Upper lobe of left lung (tissue), 6 donors: ENCODE measurements at places on chromosomes 6 and 20.
A peak's percentile ranks its signal among the peaks of the same experiment; 100 is the strongest.

GRCh38 chr20:45091366-45091765, 9.6 kb downstream of the KCNS1 start:
- H3K27ac ChIP-seq = no peak overlapping the region
- peaks cover 7% of the 10 kb centered on the region for H3K4me1 ChIP-seq
- no peaks in the 10 kb centered on the region for H3K27me3 ChIP-seq

DNA sequence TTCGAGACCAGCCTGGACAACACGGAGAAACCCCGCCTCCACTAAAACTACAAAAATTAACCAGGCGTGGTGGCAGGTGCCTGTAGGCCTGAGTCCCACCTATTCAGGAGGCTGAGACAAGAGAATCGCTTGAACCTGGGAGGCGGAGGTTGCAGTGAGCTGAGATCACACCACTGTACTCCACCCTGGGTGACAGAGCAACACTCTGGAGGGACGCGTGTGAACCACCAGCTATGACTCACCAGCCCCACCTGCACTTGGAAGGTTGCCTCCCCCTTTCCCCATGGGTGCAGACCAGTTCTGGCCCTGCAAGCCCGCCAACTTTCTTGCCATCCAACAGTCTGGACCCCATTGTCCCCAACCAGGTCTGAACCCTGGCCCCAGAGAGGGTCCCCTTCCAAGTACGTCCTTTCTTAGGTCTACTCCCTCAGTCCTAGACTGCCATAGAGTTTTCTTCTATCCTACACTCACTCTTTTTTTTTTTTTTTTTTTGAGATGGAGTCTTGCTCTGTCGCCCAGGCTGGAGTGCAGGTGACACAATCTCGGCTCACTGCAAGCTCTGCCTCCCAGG, 29.2 kb downstream of the ATP9A start:
- H3K4me1 ChIP-seq = peaks cover 19% of the 10 kb centered on the region
- H3K4me3 ChIP-seq = no peak overlapping the region
- DNase-seq = no peak

GRCh38 chr6:98581705-98582104, 252.7 kb upstream of the POU3F2 start:
- H3K4me1 ChIP-seq = no peaks in the 10 kb centered on the region
- H3K27ac ChIP-seq = no peak overlapping the region
- no peak overlapping the region for H3K4me3 ChIP-seq
- no peak for DNase-seq

DNA sequence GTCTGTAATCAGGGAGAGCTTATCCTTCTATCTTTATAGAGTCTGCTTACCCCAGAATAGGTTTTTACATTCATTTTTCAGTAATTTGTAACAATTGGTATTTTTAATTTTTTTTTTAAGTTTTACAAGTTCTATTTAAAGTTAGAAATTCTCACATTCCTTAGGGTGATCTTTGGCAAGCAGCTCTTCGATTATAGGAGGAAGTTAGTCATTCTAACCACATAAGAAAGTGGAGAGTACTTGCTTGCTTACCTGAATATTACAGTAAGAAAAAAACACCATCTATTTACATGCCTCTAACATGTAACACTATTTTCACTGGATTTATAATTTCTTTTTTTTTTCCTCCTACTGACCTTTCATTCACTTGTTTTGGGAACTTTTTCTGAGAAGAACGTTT, 6.7 kb downstream of the TSHZ2 start:
- H3K4me1 ChIP-seq = no peaks in the 10 kb centered on the region
- no peak for DNase-seq
- no peak overlapping the region for H3K27ac ChIP-seq
- no peak overlapping the region for H3K4me3 ChIP-seq
- H3K36me3 ChIP-seq = no peaks in the 10 kb centered on the region

GRCh38 chr6:41492261-41492891, 53.8 kb upstream of the FOXP4 start:
- no peak overlapping the region for H3K4me3 ChIP-seq
- H3K4me1 ChIP-seq = no peaks in the 10 kb centered on the region
- no peak overlapping the region for H3K27ac ChIP-seq
- no peaks in the 10 kb centered on the region for H3K27me3 ChIP-seq
- no peak for DNase-seq

GRCh38 chr6:126266664-126267063, 73.3 kb upstream of the CENPW start:
- no peaks in the 10 kb centered on the region for H3K4me1 ChIP-seq
- no peaks in the 10 kb centered on the region for H3K36me3 ChIP-seq
- no peaks in the 10 kb centered on the region for H3K27me3 ChIP-seq
- H3K27ac ChIP-seq = no peak overlapping the region

DNA sequence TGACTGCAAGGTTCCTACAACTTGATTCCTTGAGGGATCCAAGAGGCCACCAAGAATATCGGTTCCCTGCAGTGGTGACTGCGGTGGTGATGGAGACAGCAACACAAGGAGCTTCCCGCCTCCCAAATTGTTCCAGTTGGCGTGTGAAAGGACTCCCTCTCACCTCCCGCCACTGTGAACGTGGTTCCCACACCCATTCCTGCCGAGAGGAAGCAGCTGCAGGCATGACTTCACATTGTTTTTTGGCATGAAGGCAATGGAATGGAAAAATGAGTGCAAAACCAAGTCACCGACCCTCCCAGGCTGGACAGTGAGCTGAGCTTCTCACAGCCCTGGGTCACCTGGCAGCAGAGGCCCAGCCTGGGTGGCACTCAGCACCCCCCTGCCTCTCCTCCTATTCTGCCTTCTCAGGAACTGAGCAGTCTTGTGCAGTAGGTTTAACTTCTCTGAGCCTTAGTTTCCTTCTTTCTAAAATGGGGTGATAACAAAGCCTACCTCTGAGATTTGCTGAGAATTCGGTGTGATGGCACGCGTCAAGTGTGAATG, 75.0 kb downstream of the CNKSR3 start:
- no peak for DNase-seq
- H3K36me3 ChIP-seq = no peaks in the 10 kb centered on the region
- no peak overlapping the region for H3K4me3 ChIP-seq
- H3K27ac ChIP-seq = no peak overlapping the region
- no peaks in the 10 kb centered on the region for H3K27me3 ChIP-seq
- H3K4me1 ChIP-seq = no peaks in the 10 kb centered on the region

- H3K36me3 ChIP-seq = no peaks in the 10 kb centered on the region
- no peak overlapping the region for H3K4me3 ChIP-seq
- no peaks in the 10 kb centered on the region for H3K27me3 ChIP-seq
- H3K4me1 ChIP-seq = no peaks in the 10 kb centered on the region
- no peak for DNase-seq
Observed at GRCh38 chr20:13683833-13684232, 45.1 kb upstream of the TASP1 start.

- H3K27me3 ChIP-seq = no peaks in the 10 kb centered on the region
- no peak overlapping the region for H3K4me3 ChIP-seq
- H3K36me3 ChIP-seq = peaks cover 4% of the 10 kb centered on the region
- H3K27ac ChIP-seq = no peak overlapping the region
- no peaks in the 10 kb centered on the region for H3K4me1 ChIP-seq
Observed at GRCh38 chr20:5996765-5997164, 46.3 kb downstream of the MCM8 start.

- no peaks in the 10 kb centered on the region for H3K27me3 ChIP-seq
- no peaks in the 10 kb centered on the region for H3K36me3 ChIP-seq
- H3K4me1 ChIP-seq = peaks cover 5% of the 10 kb centered on the region
- H3K4me3 ChIP-seq = no peak overlapping the region
- H3K27ac ChIP-seq = no peak overlapping the region
Observed at GRCh38 chr20:10731190-10731965, 57.6 kb upstream of the JAG1 start.

GRCh38 chr6:167044696-167045095, 45.5 kb downstream of the CEP43 start:
- peak; percentile 47 for DNase-seq
- no peaks in the 10 kb centered on the region for H3K27me3 ChIP-seq
- no peak overlapping the region for H3K27ac ChIP-seq
- no peak overlapping the region for H3K4me3 ChIP-seq
- no peaks in the 10 kb centered on the region for H3K4me1 ChIP-seq

DNA sequence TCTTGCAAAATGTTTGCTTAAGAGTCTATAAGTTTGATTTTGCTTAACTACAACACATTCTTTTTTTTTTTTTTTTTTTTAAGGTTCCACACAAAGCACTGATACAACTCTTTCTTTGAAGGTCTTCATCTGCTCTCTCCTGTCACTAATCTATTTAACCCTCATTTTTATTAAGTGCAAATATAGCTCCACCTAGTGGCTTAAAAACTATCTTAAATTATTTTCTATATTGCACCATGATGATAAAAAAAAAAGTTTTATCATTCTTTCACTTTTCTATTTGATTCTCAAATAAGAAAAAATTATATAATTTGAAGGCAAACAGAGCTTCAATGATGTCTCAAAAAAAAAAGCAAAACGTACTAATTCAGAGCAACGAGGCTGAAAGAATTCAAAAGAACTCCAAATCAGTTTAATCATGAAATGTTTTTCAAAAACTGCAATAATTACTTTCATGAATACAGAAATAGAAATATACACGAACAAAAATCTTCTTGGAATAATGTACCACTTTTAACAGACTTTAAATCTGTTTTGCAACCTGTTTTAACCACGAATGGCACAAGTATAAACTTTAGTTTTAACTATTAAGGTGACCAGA, 12.8 kb downstream of the ESF1 start:
- H3K4me3 ChIP-seq = no peak overlapping the region
- peaks cover 10% of the 10 kb centered on the region for H3K36me3 ChIP-seq
- H3K4me1 ChIP-seq = no peaks in the 10 kb centered on the region
- no peaks in the 10 kb centered on the region for H3K27me3 ChIP-seq
- no peak for DNase-seq

GRCh38 chr6:162887981-162888689, 160.4 kb downstream of the PACRG start:
- DNase-seq = no peak
- H3K4me1 ChIP-seq = no peaks in the 10 kb centered on the region
- H3K36me3 ChIP-seq = no peaks in the 10 kb centered on the region
- no peak overlapping the region for H3K27ac ChIP-seq
- H3K4me3 ChIP-seq = no peak overlapping the region

- peak; percentile 50 for DNase-seq
- H3K4me1 ChIP-seq = peaks cover 12% of the 10 kb centered on the region
- no peaks in the 10 kb centered on the region for H3K27me3 ChIP-seq
Observed at GRCh38 chr6:15901141-15902115, 227.5 kb upstream of the MYLIP start.

DNA sequence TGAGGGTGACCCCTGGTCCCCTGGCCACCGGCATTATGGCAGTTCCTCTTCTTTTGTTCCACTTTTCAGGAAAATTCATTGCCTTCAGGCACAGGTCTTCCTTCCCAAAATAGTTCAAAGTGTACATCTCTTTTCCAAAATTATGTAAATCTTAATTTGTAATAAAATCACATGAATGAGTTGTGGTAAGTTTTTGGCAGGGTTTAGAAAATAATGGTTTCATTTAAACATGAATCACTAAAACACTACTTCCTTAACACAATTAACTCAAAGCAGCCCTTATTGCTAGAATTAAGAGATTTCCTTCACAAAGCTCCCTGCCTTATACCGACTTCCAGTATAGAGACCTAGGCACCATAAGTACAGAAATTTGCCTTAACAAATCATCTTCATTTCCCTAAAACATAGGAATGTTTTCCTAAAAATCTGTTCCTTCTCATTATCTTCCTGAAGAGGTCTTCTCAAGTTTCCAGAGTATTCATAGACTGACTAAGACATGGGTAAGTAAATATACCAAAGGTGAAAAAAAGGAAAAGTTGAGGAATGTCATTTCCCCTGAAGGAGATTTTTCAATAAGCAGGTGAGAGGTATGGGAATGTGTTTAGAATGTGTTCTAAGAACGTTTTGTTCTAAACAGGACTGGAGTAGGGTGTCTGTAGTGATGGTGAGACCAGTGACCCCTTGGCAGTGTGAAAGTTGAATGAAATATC, 148.2 kb upstream of the CITED2 start:
- peaks cover 2% of the 10 kb centered on the region for H3K4me1 ChIP-seq
- H3K27ac ChIP-seq = no peak overlapping the region
- H3K36me3 ChIP-seq = no peaks in the 10 kb centered on the region
- H3K4me3 ChIP-seq = no peak overlapping the region

GRCh38 chr6:431986-432385, 40.4 kb downstream of the IRF4 start:
- H3K36me3 ChIP-seq = no peaks in the 10 kb centered on the region
- no peaks in the 10 kb centered on the region for H3K4me1 ChIP-seq
- DNase-seq = no peak
- H3K27me3 ChIP-seq = no peaks in the 10 kb centered on the region
- H3K4me3 ChIP-seq = no peak overlapping the region
- no peak overlapping the region for H3K27ac ChIP-seq

DNA sequence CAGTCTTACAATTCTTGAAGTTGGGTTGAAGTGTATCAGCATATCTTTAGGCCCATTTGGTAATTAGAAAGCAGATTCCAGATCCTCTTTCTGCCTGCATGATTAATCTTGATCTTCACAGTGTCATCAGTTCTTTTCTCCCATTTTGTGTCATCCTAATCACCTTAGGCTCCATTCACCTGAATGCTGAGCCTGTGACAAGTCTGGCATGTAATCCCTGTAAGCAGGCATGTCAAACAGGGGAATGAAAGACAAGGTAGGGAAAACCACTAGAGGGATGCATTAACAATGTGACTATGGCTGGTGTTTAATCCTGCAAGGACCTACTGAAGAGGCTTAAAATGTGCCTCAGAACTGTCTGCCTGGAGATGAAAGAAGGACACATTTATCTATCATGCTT, 848.8 kb downstream of the TFAP2A start:
- no peak overlapping the region for H3K4me3 ChIP-seq
- H3K27me3 ChIP-seq = no peaks in the 10 kb centered on the region
- H3K27ac ChIP-seq = no peak overlapping the region
- DNase-seq = no peak
- H3K36me3 ChIP-seq = no peaks in the 10 kb centered on the region
- no peaks in the 10 kb centered on the region for H3K4me1 ChIP-seq

GRCh38 chr6:148760568-148761526, 14.0 kb downstream of the UST start:
- H3K36me3 ChIP-seq = no peaks in the 10 kb centered on the region
- peak; percentile 38 for DNase-seq
- no peak overlapping the region for H3K4me3 ChIP-seq
- H3K4me1 ChIP-seq = peaks cover 36% of the 10 kb centered on the region
